DMS 273 treated with DMSO at 0.1 percent for 48 hours (cell line): ENCODE measurements at places on chromosomes 4 and X.
A peak's percentile ranks its signal among the peaks of the same experiment; 100 is the strongest.

- no peak for DNase-seq
Observed at GRCh38 chrX:18410038-18410437, 15.4 kb upstream of the CDKL5 start.

GRCh38 chr4:47010347-47010911, 17.0 kb upstream of the GABRA4 start:
- DNase-seq: no peak

- no peak for DNase-seq
Observed at GRCh38 chr4:93243262-93243661, 585.3 kb upstream of the ATOH1 start.

DNA sequence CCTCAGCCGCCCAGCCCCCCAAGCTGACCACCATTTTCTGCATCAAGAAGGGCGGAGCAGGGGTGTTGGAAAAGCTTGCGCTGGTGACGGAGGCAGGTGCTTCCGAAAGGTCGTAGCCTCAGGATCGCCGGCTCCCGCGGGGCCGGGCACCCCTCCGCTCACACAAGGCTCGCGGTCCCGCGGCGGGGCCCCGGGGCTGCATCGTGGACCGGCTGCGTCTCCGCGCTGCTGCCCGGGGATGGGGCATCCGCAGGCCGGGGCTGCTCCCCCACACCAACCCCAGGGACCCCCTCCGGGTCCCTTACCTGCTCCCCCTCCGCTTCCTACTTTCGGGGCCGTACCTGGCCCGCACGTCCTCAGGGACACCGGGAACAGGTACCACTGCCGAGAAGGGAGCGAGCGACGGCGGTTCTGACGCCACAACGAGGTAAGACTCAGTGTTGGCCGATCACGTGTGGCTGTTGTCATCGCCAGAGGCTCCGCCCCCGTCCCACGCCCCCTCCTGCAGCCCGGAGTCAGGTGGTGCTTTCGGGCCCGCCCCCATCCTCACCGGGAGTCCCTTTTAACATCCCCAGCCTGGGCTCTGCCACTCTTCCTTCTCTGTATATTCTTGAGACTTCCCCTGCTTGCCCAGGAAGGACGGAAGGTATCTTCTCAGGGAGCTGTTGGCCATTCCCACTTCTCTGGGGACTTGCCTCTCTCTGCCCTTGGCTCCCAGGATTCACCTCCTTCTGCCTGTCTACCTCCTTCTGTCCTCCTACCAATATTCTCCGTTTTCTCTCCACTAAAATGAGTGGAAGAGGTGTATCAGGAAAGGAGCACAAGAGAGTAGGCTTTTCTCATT, at the start of gene BEX2:
TSS of gene BEX2 (minus strand) at position 436 of the 844 bp plus-strand sequence. CDS start 1,014 bp downstream, outside the sequence.
- peak; percentile 20 for DNase-seq

DNA sequence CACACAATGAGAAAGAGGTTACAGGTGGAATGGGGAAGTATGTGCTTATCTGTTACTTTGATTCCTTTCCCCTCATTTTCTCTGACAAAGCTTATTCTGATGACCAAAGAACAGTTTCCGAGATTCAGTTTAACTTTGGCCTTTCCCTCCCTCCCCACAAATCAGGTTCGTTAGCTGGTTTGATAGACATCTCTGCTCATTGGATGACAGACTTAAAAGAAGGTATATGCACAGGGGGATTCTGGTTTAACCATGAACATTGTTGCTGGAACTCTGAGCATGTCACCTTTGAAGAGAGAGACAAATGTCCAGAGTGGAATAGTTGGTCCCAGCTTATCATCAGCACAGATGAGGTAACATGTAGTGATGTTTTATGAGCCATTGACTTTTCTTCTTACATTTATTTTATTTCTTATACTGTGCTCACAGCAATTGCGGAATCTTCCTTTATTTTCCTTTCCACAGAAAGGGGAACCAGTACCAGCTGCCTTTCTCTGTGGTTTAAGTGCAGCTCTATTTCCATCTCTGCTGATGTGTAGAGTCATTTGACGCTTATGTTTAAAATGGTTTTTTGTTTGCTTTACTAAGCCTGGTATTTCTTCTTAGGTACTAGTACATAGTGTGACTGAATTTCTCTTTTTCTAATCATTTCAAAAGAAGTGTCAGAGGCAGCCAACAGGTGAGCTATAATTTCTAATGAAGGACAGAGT, 125.0 kb downstream of the AKAP4 start:
- DNase-seq: no peak

DNA sequence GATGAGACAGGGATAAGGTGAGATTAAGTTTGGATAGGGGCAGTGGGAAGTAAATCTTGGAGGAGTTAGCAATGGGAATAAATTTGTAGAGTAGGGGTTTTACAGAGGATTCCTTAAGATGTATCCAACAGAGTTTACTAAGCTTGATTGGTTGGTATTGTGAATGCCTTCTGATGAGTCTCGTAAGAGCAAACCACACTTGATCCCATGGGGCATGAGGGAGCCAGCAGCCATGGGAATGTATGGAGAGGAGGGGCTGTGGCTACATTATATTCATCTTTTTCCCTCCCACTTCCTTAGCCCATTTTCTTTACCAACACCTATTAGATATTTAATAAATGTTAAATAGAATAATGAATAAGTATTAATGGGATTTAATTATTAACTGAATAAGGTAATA, 126.6 kb upstream of the NDST3 start:
- no peak for DNase-seq
